RKO (cell line): ENCODE measurements at places on chromosomes 1 and 21.

- no peak for DNase-seq
These were observed 129.3 kb downstream of the CACHD1 start for GRCh38 chr1:64599242-64599641.

DNA sequence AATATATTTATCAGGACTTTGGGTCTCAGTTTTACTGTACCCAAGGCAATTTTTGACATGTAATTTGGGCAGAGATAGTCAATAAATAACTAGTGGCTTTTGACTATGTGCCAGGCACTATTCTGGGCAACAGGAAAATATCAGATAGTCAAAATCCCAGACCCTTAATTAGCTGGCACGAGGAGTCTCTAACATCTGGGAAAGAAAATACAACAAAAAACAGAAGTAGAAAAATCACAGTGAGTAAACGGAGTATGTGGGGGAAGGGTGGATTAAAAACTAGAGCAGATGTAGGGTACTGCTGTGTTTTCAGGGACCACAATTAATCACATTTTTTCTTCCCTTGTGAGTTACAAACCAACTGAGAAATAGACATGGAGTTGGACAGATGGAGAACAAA, 217.8 kb downstream of the NCAM2 start:
- no peak for DNase-seq

GRCh38 chr1:161000736-161001480, 20.0 kb downstream of the F11R start:
- no peak for DNase-seq

GRCh38 chr1:198042168-198042567, 114.6 kb upstream of the NEK7 start:
- DNase-seq = no peak

- DNase-seq = no peak
These were observed 1.9 kb upstream of the FOXJ3 start for GRCh38 chr1:42336978-42337377.

GRCh38 chr1:89604414-89604735, 28.5 kb upstream of the LRRC8C start:
- no peak for DNase-seq

- no peak for DNase-seq
These were observed 200.0 kb downstream of the AJAP1 start for GRCh38 chr1:4854367-4854766.

GRCh38 chr21:41422546-41423304, 3.3 kb upstream of the MX1 start:
- DNase-seq = no peak

- no peak for DNase-seq
These were observed 68.6 kb upstream of the PALMD start for GRCh38 chr1:99577313-99577712.

- no peak for DNase-seq
These were observed 360.1 kb downstream of the SMYD3 start for GRCh38 chr1:246146804-246147523.
